CD4-positive, alpha-beta T cell treated with Interleukin-15 for 4 hours (primary cell): ENCODE measurements at places on chromosomes 11 and 22.
A peak's percentile ranks its signal among the peaks of the same experiment; 100 is the strongest.

DNA sequence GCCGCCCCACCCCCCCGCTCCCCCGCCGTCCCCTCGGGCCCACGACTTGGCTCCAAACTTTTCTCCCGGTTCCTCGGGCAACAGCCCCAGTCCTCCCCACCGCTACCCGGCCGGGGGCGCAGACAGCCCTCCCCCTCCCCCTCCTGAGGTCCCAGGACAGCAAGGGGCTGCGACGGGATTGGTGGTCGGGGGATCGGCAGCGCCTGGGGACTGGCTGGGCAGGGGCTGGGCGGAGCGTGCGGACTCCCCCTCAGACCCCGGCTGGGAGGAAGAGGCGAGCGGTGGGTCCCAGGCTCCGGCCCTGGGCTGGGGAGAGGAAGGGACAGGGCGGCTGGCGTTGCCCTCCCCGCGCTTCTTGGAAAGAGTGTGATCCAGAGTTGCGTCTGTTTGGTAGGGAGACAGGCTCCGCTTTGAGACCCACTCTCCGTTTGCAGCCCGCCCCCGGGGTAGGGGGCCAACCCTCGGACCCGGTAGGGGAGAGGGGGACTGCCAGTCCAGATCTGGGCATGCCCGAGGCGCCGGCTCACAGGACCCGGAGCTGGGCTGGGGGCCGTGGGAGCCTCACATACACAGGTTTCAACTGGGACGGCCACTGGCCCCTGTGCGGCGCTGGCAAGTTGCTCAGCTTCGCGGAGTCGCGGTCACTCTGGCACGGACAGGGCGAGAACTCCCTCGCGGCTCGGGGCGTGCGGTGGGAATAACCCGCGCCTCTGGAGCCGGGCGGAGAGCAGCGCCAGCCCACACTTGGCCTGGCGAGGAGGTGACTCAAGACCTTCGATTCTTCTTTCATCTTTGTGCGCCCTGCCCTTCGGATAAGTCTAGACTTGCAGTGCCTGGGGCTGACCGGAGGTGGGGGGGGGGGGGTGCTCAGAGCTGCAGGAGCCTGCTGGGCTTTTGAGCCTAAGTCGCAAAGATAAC is 999 bp downstream of the TSKU start:
- no peak for DNase-seq

DNA sequence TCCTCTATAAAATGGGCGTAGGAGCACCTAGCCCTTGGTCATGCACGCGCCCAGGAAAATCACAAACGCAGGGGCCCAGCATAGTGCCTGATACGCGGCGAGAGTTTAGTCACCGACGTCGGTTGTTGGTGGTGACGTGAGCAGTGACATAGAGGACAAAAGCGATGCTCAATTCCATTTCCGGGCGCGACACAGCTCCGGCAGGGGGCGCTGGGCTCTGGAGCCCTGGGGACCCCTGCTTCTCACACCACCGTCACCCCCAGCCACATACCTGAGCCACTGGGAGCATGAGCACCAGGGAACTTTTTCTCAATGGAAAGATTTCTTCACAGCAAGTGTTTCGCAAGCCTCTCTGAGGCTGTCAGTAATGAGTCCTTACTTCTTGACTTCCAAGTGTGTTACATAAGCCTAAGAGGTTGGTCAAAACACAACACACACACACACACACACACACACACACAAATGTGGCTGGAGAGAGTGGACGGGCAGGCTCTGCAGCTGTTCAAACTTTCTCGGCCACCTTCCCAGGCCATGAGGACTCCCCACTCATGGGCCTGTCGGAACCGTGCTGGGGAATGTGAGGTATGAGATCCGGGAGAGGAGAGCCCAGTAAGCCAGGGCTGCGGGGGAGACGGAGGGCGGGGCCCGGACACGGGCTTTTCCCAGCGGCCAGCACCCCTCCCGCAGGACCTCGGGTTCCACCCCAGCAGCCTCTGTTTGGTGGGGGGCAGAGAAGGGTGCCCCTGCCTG is 36.9 kb upstream of the LINC01488 start:
- no peak for DNase-seq

DNA sequence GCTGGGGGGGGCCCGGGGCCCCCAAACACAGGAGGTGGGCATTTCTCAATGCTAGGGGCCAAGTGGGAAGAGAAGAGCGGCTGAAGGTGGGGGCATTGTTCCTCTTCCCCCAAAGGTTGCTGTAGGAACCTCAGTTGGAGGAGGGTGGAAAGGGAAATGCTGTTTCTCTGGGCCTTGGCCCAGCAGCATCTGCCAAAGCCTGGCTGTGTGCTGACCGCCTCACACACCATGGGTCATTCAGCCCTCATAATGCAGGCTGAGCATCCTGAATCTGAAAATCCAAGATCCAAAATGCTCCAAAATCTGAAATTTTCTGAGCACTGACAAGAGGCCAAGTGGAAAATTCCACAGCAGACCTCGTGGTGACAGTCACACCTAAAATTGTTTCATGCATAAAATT is 49.0 kb upstream of the BID start:
- no peak for DNase-seq

DNA sequence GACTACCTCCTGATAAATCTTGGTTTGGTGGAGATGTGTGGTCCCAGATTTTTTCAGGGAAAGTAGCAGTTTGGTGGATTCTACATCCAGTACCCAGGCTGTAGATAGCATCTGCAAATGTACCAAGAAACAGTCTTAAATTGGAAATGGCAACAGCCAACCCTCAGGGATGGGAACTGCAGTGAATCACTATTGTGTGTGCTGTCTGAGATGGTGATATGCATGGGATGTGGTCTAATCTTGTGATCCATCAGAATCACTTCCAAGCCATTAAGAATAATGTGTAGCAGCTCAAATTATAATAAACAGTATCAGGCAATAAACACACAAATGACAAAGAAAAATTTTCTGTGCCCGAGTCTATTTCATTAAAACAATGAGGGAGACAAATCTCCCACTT is 3.4 kb downstream of the OLFML1 start:
- no peak for DNase-seq

DNA sequence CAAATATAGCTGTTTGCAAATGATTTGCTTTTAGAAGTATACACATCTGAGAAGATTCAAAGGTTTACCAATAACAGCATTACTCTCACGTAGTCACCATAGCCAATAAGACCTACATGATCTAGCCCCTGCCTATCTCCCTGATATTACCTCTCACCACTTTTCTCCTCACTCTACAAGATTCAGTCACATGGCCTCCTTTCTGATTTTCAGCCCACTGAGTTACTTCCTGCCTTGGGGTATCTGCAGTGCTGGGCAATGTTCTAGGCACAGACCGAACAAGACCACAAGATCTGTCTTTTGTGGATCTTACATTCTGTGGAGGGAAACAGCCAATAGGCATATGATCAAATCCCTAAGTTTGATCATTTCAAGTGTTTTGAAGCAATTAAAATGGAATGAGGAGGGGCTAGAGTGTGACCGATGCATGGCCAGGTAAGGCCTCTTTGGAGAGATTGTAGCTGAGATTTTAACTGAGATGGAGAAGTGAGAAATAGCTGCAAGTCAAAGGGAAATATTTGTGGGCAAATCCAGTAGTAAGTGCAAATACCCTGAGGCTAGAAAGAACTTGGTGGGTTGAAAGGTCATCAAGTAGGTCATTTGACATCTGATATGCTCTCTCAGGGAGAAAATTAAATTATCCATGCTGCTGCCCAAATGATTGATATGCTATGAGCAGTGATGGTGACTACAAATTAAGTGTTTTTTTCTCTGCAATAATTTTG is 43.1 kb downstream of the ARL14EP start:
- no peak for DNase-seq

DNA sequence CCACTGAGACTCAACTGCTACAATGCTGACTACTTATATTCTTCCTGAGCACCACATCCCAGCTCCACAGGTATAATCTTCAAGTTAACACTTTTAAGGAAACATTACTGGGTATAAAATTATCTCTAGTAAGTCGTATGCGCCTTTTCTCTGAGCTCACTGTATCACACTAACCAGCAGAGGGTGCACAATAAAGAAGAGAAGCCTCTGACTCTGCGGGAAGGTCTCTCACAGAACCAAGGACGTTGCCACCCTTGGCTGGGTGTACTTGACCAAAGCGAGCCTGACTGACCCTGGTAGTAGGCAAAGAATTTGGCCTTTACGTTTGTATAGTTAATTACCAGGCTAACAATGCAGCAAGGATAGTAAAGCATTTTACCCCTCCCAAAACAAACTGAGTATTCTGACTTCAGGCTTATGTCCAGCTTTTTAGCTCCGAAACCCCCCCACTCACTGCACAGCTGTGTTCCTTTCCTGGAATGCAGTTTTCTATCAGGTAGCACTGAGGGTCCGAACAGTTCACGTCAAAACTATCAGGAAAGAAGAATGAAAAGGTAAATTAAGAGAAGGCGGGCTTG is at the start of gene BTBD18:
Gene BTBD18, minus strand, starts transcription at position 144 of the 578 bp plus-strand sequence. CDS start 631 bp downstream, outside the sequence.
- no peak for DNase-seq

GRCh38 chr11:121554552-121554951 is 101.8 kb upstream of the SORL1-AS1 start:
- DNase-seq = no peak

GRCh38 chr11:102776454-102776853 is 4.0 kb downstream of the MMP10 start:
- no peak for DNase-seq

DNA sequence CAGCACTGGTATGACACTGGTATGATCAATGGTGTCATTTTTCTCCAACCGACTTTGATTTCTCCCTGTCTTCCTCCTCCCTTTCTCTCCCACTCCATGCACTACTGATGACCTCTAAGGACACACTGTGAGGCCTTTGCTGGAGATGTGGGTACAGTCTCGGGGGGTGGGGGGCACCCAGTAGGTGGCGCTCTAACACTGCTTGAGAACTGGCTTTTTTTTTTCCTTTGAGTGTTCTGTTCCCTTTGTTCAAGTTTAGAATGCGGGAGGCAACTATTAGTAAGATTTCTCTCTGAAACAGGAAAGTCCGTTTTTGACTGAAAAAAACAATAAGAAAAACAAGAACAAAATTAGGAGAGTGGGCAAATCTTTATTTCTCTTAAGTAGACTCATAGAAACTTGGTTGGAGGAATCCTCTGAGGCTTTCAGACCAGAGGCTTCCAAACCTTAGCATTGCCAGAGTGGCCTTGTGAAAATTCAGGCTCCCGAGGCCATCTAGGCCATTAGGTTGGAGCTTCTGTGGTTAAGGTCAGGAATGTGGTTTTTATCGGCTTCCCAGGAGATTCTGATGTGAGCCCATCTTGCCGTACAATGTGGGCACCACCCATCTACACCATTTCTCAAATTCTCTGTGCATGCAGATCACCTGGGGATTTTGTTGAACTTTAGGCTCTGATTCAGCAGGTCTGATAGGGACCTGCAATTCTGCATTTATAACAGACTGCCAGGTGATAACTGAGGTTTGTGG is 43.2 kb downstream of the PANX1 start:
- peak; percentile 16 for DNase-seq

GRCh38 chr11:114311946-114312345 is 15.7 kb downstream of the NNMT start:
- no peak for DNase-seq

DNA sequence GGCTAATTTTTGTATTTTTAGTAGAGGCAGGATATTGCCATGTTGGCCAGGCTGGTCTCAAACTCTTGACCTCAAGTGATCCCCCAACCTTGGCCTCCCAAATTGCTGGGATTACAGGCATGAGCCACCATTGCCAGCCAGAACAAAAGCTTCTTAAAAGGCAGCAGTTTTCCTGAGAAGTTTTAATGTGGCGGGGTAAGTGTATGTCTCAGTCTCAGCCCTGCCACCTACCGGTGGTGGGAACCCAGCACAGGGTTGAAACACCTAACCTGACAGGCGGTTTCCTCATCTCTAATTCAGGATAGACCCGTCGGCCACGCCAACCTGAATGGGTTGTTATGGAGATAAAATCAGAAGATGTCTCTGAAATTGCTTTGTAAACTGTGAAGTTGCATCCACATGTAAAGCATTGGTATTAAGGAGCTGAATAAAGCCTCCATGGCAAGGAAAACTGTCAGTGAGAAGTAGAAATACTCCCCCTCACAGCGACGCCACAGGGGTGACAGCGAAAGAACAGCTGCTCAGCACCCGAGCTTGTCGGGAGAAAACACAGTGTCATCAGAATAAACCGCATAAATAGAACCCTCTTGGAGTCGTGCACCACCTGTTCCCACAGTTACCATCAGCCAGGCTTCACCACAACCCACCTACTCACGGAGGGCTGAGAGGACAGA is 165.9 kb upstream of the NCAM1 start:
- peak; percentile 13 for DNase-seq

- no peak for DNase-seq
Observed at GRCh38 chr11:69554849-69555248, 73.4 kb downstream of the LINC01488 start.

DNA sequence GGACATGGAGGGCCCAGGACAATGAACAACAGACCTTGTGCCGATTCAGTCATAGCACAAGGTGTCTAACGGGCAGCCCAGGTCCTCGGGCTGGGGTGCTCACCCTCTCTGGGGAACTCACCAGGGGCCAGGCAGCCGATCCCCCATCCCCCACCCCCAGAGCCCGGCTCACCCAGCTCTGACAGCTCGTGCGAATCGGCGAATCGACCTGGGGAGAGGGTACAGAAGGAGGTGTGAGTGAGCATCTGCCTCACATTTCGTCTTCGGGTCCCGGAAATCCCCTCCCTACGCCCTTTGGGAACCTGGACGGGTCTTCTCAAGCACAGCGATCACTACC is 423 bp downstream of the PEX16 start:
- no peak for DNase-seq

GRCh38 chr22:39098026-39098425 is 982 bp downstream of the APOBEC3H start:
- DNase-seq = no peak

GRCh38 chr11:86288776-86289507 is 13.1 kb upstream of the HIKESHI start:
- DNase-seq = no peak

DNA sequence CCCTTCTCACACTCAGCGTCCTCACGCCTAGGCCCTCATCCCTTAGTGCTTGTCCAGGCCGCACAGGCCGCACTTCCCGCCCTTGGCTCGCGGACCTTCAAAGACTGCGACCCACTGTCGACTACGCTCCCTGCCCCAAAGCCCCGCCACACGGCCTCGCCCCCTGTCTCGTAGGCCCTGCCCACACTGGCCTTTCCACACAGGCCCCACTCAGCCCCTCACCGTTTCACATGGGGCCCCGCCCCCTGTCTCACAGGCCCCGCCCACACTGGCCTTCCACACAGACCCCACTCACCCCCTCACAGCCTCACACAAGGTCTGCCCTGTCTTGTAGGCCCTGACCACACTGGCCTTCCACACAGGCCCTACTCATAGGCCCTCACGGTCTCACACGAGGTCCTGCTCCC is 11.0 kb downstream of the NRXN2 start:
- no peak for DNase-seq

DNA sequence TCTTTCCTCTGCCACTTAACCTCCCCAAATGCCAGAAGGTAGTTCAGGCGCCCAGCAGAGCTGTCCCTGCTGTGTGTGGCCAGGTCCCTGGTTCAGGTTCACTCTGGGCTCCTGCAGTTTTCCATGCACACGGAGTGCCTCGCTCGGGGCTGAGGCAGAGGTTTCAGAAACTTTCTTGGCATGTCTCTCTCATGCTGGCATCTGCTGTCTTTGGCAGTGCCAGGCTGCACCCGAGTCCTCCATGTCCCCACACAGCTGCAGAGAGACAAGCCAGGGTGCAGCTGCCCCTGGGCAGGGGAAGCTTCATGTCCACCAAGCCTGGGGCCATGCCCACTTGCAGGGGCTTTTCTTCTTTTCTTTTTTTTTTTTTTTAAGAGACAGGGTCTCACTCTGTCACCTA is 7.0 kb upstream of the NEFH start:
- DNase-seq = no peak

GRCh38 chr11:87038235-87038977 is 672 bp downstream of the TMEM135 start:
- no peak for DNase-seq

GRCh38 chr22:49515475-49515874 is 312.2 kb downstream of the BRD1 start:
- no peak for DNase-seq
